ENCODE measurements at places on chromosomes 1 and 21. TPM values are rescaled to one million over a fixed set of nuclear protein-coding genes. Genes with fewer than 3 reads are reported as not detected.

DNA sequence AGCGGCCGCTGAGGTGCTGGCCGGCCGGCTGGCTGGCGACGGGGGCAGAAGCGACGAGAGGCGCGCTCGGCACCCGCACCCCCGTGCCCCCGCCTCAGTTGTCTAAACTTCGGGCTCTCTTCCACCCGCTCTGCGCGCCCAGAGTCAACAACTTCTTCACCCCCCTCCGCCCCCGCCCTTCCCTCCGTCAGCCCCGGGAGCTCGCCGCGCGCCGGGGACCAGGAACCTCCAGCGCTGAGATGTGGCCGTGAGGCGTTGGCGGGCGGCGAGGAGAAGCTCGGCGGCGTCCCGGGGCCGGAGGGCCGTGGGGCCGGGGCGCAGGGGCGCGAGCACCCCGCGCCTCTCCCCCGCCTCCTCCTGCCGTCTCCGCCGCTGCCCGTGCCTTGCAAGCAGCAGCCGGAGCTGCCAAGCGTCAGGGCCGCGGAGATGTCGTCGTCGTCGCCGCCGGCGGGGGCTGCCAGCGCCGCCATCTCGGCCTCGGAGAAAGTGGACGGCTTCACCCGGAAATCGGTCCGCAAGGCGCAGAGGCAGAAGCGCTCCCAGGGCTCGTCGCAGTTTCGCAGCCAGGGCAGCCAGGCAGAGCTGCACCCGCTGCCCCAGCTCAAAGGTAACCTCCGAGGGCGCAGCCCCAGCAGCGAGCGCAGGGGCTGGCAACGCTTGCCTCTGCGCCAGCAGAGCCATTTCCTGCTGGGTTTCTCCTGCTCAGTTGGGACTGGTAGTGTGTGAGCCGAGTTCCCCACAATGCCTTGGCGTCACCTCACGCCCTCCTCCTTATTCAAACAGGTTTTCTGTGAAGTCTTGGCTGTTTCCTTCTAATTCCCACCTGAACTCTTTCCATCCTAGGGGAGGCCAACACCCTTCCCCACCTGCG, 710 bp downstream of the PPP2R5A start:
- peak; percentile 70 for DNase-seq

DNA sequence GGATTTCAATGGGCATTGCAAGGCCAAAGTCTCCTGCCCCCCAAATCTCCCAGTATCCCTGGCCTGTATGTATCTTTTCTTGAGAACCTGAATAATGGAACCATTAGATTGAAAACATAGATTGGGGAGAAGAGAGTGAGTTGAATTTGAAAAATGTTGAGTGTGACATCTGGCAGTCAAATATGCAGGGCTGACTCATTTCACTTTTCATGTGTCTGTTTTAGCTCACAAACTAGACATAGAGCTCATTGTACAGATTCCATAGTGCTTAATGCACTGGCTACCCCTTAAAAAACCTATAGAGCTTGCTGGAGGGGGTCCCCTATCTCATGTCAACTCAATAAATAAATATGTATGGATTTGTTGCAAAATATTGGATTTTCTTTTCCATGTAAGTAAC, 30.8 kb downstream of the DDR2 start:
- DNase-seq: no peak

The PPFIA4 gene
- total RNA-seq: 7.4 TPM

GRCh38 chr1:42403880-42404400, 23.3 kb downstream of the RIMKLA start:
- DNase-seq: no peak

The MYOC gene
- total RNA-seq: not detected

- no peak for DNase-seq
Observed at GRCh38 chr1:200724064-200724463, 14.6 kb upstream of the CAMSAP2 start.

DNA sequence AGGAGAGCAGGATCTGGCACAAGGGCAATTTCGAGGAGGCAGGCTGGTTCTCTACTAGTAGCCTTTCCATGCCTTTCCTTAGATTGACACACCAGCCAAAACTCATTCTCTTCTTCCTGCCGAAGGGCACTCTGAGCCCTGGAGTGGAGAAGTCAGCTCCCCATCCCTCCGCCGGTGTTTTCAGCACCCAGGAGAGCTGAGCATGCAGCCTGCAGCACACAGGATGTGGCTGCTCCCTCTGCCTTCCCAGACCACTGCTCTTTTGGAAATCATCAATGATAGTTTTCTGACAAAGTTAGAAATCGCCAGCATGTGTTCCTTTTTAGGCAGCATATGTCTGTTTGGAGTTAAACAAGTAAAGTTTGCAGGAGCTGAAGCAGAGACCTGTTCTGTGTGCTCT, 11.7 kb downstream of the RNU5D-1 start:
- DNase-seq: no peak

DNA sequence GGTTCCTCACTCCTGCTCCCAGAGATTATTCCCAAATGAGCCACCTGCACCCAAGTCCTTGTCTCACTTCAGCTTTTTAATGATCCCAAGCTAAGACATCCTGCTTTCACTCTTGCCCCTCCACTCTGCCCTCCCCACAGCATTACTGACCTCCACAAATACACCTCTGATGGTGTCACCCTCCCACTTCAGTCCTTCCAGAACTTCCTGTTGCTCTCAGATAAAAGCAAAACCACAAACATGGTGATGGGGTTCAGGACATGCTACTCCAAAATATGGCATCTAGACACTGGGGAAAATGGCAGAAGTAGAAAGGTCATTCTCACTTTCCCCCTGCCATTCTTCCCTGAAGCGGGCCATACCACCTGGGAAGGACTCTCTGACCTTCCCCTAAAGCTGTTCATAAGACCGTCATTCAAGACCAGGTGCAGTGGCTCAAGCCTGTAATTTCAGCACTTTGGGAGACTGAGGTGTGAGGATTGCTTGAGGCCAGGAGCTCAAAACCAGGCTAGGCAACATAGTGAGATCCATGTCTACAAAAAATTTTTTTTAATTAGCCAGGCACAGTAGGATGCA, 65.8 kb upstream of the KLHDC7A start:
- DNase-seq: no peak

GRCh38 chr1:109089242-109090015, 1.1 kb upstream of the TMEM167B start:
- DNase-seq: peak; percentile 86

DNA sequence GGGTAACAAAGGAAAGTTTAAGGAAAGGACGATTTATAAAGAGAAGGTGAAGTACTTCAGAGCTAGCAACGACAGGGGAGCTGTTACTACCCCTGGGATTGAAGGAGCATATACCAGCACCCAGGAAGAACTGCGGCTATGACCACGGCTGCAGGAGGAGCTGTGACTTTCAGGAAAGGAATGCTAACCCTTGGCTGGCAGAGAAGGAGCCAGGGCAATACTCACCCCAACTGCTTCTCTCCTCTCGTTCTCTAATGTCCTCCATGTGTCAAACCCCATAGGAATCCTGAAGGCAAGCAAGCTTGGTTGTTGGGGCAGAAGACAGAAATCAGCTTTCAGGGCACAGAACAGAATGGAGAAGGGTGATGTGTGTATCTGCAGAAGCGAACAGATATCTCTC, 120.5 kb downstream of the TMEM53 start:
- DNase-seq: no peak

- DNase-seq: no peak
Observed at GRCh38 chr1:4218619-4219018, 318.5 kb upstream of the C1orf174 start.

GRCh38 chr1:177444997-177445746, 274.4 kb downstream of the BRINP2 start:
- no peak for DNase-seq

DNA sequence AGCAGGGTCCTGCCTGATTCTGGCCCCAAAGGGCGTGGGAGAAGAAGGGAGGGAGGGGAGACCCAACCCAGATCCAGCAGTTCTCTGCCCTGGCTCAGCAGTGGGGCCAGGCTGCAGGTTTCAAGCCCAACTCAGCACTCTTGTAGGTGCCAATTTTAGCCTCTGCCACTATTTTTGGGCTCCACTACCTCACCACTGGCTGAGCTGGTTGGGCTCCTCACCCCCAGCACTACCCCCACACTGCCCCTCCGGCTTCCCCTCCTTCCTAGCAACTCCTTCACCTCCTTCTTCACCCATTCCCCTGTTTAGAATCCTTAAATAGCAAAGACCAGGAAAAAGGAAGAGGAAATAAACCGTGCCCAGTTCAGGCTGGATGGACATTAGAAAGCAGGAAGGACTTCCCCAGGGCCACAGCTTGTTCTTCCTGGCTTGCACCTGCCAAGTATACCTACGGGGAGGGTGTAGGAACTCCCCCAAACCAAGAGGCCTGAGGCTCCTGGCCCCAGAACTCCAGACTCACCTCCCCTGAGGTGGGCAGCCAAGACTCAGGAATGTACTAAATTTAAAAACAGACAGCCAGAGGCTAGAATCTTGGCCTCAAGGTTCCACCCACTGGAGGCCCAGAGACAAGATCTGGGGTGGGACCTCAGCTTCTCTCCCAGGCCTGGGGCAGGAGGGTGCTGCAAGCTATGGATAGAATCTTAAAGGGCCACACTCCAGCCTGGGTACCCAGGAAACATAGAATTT, 1.4 kb upstream of the ARHGEF2 start:
- DNase-seq: peak; percentile 19

- DNase-seq: no peak
Observed at GRCh38 chr1:176517484-176517883, 54.5 kb downstream of the PAPPA2 start.

The CDCA8 gene
- total RNA-seq: 46.9 TPM

- no peak for DNase-seq
Observed at GRCh38 chr1:231381729-231382128, 40.4 kb downstream of the EGLN1 start.

- DNase-seq: peak; percentile 90
Observed at GRCh38 chr1:35568975-35569395, 4.1 kb upstream of the TFAP2E start.

The ADGRL2 gene
- total RNA-seq: 94.0 TPM

- DNase-seq: no peak
Observed at GRCh38 chr1:167083066-167083665, 7.0 kb downstream of the GPA33 start.

- peak; percentile 50 for DNase-seq
Observed at GRCh38 chr21:46149205-46149901, 6.0 kb downstream of the FTCD start.

GRCh38 chr1:62424411-62424810, 12.4 kb upstream of the USP1 start:
- DNase-seq: no peak

DNA sequence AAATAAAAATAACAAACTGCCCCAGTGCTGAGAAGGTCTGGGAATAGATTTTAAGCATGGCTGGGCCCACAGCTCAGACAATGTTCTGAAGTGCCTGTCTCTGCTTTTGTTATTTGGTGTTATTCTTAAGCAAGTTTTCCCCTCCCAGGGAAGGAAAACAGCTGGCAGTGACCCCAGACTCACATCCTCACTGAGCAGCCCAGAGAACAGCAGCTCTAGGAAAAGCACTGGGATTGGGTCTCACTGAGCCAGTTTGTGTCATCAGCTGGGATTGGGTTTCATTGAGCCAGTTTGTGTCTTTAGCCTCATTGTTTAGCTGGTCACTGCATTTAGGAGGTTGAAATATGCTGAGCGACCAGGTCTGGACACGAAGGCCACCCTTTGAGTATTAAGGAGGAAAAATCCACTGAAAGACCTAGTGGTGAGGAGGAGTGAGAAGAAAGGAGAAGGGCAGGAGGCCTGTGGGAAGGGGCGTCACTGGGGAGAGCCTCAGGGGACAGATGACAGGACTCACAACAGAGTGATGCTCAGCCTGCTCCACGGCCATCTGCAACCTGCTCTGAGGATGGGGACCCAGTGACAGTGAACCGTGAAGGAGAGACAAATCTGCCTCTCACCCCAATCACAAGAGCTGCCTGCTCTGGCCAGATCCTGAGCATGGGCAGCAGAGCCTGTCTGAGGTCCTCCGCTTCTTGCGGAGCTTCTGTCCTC, 103.8 kb downstream of the TOMM20 start:
- no peak for DNase-seq

The RBP7 gene
- total RNA-seq: 1.1 TPM

GRCh38 chr1:55645270-55645669, 430.1 kb upstream of the USP24 start:
- DNase-seq: no peak

GRCh38 chr1:94962409-94963265, 35.7 kb upstream of the CNN3 start:
- no peak for DNase-seq

DNA sequence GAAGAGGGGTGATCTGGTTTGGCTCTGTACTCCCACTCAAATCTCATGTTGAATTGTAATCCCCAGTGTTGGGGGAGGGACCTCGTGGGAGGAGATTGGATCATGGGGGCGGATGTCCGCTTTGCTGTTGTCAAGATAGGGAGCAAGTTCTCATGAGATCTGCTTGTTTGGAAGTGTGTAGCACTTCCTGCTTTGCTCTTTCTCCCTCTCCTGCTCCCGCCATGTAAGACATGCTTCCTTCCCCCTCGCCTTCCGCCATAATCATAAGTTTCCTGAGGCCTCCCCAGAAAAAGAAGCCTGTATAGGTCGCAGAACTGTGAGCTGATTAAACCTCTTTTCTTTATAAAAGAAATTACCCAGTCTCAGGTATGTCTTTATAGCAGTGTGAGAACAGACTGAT, 27.9 kb downstream of the MYOM3 start:
- no peak for DNase-seq

DNA sequence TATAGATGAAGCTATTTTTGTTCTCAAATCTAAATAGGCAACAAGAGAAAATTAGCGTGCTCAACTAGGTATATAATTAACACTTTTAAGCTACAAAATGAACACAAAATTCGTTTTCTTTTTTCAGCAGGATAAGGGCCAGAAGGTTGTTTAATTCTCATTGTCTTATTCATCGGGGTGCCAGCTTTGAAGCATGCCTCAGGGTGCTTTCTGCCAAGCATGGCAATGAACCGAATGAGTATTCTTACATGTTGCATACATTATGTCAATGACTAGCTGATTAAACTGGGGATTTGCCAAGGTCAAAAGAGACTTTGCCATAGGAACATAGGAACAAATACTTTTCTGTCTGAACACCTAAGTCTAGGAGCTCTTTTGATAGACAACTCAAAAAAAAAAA, 102.0 kb upstream of the MAP1LC3C start:
- DNase-seq: no peak

DNA sequence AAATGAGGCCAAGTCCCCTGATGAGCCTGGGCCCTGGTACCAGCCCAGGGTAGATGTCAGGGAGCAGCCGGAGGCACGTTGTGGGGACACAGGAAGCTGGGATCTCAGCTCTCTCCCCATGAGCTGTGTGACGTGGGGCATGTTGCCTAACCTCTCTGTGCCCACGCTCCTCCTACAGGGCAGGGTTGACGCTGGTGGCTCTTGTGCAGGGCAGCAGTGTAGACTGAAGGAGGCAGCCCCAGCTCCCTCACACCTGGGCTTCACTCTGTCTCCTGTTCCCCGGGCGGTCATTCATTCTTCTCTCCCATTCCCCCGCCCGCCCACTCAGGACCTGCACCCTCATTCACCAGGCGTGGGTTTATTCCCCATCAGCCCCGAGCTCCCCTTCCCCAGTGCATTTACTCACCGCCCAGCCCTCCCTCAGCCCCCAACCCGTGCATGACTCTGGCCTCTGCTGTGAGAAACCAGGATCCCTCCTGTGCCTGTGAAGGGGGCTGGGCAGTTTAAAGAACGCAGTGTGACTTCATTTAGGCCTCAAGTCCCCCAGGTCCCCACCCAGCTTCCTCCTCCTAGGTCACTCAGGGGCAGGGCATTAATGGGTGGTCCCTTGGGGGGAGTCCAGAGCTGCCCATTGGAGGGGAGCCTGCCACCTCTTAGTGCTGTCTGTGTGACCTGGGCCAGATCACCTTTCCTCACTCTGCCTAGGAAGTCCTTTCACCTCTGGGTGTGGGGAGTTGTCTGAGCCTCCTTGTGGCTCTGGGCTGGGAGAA, 285.7 kb downstream of the PTPRU start:
- DNase-seq: no peak

- no peak for DNase-seq
Observed at GRCh38 chr1:172977296-172978017, 73.3 kb downstream of the TNFSF18 start.

The NPHS2 gene
- not detected for total RNA-seq

Measured in H7 (cell line).